ENCODE measurements at places on chromosomes 2 and 18. TPM values are rescaled to one million over a fixed set of nuclear protein-coding genes. Genes with fewer than 3 reads are reported as not detected.
A peak's percentile ranks its signal among the peaks of the same experiment; 100 is the strongest.

DNA sequence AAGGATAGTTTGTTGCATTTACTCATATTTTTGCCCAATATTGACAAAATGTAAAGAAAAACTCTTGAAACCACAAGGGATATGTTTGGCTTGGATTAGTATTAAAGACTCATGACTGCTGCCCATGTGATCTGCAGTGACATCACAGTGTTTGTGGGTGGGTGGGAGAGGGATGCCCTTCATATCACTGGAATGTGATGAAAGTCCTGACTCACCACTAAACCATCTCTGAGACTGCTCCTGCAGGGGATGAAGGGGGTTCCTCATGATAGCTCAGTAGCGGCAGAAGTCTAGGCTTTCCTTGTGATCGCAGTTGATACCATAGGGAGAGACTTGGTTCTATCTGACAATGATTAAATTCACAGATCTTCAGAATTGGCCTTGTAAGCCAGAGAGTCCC lies 451.2 kb downstream of the CNTNAP5 start:
- no peak overlapping the region for H3K4me3 ChIP-seq
- no peaks in the 10 kb centered on the region for H3K36me3 ChIP-seq
- H3K27me3 ChIP-seq = no peaks in the 10 kb centered on the region
- H3K4me1 ChIP-seq = no peaks in the 10 kb centered on the region

- no peaks in the 10 kb centered on the region for H3K27me3 ChIP-seq
- H3K4me3 ChIP-seq = no peak overlapping the region
- DNase-seq = no peak
- no peaks in the 10 kb centered on the region for H3K36me3 ChIP-seq
- no peaks in the 10 kb centered on the region for H3K4me1 ChIP-seq
These were observed 186.5 kb downstream of the CCDC102B start for GRCh38 chr18:68984342-68984741.

GRCh38 chr18:33870059-33870458 lies 292.0 kb downstream of the ASXL3 start:
- no peak overlapping the region for H3K4me3 ChIP-seq
- H3K4me1 ChIP-seq = no peaks in the 10 kb centered on the region
- no peaks in the 10 kb centered on the region for H3K27me3 ChIP-seq
- no peak overlapping the region for H3K27ac ChIP-seq

DNA sequence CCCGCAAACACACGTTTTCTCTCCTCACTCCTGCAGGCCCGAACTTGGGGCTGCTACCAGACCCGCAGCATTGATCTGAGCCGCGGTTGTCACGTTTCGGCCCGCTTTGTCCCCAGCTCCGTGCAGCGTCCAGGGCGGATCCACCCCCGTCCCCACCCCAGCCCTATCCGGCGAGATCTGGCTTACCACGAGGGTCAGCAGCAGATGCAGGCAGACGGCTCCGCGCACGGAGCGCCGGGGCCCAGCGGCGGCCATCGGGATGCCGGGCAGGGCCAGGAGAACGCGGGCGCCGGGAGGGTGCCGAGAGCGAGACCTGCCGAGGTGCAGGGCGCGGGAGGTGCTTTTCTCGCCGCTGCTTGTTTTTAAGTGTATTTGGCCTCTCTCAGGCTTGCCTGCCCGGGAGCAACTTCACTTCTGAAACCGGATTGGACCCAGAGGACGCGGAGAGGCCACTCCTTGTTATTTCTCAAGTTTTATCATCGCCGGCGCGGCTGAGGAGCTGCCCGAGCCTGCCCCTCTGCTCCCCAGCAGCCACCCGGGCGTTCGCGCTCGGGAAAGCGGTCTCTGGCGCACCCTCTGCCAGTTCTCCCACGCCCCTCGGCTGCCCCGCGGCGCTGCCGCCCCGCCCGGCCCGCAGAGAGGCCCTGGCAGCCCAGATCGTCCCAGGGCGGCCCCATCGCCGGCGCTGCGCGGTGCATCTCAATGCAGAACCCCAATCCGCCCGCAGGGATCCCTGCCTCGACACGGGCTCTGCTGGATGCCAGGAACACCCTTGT lies at the start of gene DSC3:
Gene DSC3 (minus strand): TSS at position 337 of the 776 bp plus-strand sequence. CDS start 82 bp downstream, at position 255.
- no peaks in the 10 kb centered on the region for H3K4me1 ChIP-seq
- no peaks in the 10 kb centered on the region for H3K36me3 ChIP-seq
- no peak within 1 kb of the TSS for H3K4me3 ChIP-seq
- no peak for DNase-seq

DNA sequence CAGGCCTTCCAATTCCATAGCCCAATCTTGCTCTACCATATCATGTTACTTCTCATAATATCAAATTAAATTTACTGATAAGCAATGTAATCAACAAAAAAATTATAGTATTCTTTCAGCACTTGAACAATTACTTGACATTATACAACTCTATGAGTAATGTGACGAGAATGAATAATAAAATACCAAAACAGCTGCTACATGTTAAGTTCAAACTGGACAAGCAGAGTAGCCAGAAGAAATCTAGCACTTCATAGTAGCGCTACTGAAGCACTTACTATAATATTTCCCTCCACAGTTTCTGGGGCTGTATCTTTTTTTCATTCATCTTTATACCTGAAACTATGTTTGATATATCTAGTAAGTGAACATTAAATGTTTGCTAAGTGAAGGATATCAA lies 14.9 kb downstream of the PPP3R1 start:
- H3K27ac ChIP-seq = no peak overlapping the region
- peak; percentile 68 for DNase-seq
- peaks cover 24% of the 10 kb centered on the region for H3K4me1 ChIP-seq
- H3K36me3 ChIP-seq = peaks cover 6% of the 10 kb centered on the region
- H3K4me3 ChIP-seq = no peak overlapping the region

DNA sequence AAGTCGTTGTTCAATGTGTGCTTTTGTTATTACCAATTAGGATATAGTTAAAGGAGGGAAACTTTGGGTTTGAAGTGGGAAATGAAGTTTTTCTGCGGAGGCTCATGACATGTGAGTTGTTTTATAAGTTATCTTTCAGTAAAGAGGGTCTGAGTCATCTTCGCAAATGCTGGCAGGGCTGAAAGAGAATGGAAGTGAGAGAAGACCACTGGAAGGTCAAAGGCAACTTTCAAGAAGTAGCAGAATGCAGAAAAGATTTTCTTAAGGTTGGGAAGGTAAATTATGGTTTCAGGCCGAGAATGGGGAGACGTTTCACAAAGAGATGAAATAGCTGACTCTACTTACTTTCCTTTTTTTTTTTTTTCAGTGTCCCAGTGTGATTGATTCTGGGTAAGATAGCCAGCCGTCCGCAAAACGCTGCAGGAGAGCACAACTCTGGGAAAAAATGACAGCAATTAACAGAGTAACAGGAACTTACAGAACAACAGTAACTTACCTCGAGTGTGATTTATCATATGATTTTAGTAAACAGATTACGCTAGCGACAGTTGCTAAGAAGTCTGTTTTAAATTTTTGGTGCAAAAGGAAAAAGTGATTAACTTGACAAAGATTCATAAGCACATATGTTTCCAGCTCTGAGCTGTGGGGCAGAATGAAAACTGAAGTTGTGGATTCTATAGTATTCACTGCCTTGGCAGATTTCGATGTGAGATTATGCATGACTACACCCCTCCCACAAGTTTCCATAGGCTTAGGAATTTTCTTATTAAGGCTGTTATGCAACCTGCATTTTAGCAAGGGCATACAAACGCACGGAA lies 46.8 kb upstream of the ACTR3 start:
- no peak overlapping the region for H3K4me3 ChIP-seq
- no peaks in the 10 kb centered on the region for H3K36me3 ChIP-seq
- peaks cover 3% of the 10 kb centered on the region for H3K4me1 ChIP-seq

DNA sequence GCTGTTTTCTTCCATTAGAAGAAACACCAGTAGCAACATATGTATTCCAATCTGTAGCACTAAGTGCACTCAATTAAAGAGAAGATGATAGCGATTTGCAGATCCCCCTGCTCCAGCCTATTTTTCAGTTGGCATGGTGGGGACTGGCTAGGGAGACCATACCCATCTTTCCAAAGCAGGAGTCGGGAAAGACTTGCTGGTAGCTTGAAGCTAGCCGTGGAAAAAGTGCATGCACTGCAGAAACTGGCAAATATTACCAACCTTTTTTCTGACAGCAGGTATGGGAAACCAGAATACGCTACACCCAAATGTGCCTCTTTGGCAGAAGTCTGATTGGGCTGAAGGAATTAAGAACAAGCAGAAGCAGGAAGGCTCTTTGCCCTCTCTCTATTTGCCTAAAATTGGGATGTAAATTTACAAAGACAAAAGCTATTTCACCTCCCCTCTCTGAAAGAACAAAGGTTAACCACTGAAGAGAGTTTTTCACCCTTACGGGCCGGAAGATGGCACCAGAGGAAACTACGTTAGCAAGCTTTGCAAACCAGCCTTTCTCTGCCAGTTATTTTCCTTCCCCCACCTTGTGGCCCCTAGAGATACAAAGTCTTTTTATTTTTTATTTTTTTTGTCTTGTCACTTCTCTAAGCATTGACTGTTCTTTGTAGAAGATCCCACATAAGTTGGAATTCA lies 273.1 kb downstream of the DLGAP1 start:
- no peak overlapping the region for H3K27ac ChIP-seq
- no peak overlapping the region for H3K4me3 ChIP-seq
- H3K36me3 ChIP-seq = no peaks in the 10 kb centered on the region
- H3K27me3 ChIP-seq = no peaks in the 10 kb centered on the region
- DNase-seq = no peak
- H3K4me1 ChIP-seq = no peaks in the 10 kb centered on the region

Gene ALPI
- total RNA-seq = not detected

Gene LRRC30
- total RNA-seq = not detected

Gene SPAG16
- 16.9 TPM for total RNA-seq

Measured in IMR-90 (cell line).